ENCODE measurements at places on chromosomes 2 and 18.

GRCh38 chr2:122210065-122210464, 454.6 kb downstream of the TSN start:
- DNase-seq, result no peak

DNA sequence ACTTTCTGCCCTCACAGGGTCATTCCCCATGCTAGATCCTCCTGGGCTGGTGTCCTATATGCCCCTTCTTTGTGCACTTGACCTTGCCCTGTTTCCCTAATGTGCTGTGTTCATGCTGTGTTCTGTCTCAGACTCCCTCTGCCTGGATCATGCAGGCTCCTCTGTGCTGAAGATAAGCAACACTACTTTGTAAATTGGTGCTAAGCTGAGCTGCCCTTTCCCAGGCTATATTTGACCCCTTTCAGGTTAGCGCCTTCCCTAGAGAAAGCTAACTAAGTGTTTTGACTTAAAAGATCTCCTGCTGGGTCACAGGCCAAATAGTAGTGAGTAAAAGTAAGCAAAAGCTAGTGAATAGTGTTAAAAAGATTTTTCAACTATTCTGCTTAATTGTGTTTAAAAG, 257.2 kb upstream of the RGPD4 start:
- no peak for DNase-seq

- DNase-seq, result no peak
These were observed 215.4 kb downstream of the ZNF521 start for GRCh38 chr18:25136416-25137196.

DNA sequence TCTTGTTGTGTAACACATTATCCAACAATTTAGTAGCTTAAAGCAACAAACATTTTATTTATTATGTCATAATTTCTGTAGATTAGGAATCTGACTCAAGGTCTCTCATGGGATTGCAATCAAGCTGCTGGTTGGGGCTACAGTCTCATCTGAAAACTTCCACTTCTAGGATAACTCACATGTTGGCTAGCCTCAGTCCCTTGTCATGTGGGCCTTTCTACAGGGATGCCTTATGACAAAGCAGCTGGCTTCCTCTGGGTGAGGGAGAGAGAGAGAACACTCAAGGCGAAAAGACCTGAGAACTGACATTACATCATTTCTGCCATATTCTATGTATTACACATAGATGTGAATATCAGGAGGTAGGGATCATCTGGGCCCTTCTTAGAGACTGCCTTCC, 317.9 kb upstream of the VRK2 start:
- no peak for DNase-seq

GRCh38 chr18:8744656-8745055, 39.3 kb downstream of the MTCL1 start:
- no peak for DNase-seq

DNA sequence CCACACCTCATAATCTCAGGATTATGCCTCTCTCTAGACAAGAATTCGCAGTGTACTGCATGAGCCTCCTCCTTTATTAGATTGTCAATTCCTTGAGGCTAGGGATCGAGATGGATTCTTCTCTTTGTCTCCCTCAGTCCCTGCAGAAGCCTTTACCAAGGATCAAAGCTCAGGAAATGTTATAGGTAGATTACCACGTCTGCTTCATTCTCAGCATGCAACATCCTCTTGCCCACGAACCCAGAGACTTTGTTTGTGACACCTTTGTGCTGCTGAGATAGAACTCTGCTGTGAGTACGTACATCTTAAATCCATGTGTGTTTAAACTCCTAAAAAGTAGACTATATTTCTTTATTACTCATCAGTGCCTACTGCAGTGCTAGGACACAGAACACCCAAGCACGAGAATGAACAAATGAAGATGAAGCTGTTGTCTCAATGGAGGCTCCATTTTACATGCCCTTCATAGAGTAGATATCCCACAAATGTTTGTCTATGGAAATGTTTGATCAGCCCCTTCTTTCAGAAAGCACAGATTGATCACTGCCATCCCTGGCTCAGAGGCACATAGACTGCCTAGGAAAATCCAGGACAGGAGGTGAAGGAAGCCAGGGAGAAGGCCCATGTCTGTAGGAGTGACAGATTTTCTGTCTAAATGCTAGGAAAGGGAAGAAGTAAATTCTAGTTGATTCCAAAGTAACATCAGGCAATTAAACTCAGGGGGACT, 98.8 kb upstream of the KLHL29 start:
- DNase-seq, result no peak

GRCh38 chr18:74508366-74508765, 12.2 kb downstream of the CNDP2 start:
- DNase-seq, result no peak

DNA sequence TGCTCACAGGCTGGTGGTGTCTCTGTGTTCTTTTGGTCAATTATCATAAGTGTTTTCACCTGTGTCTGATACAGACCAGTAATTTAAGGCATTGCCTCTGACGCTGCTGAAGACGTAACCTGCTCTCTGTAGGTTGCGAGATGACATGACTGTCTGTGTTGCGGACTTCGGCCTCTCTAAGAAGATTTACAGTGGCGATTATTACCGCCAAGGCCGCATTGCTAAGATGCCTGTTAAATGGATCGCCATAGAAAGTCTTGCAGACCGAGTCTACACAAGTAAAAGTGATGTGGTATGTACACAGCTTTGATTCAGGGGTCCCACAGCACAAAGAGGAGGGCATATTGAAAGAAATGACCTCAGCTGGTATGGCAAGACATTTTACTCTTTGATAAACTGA, 33.8 kb upstream of the TMEM87B start:
- no peak for DNase-seq

GRCh38 chr2:75561566-75562512, 1.1 kb upstream of the EVA1A start:
- DNase-seq, result no peak

DNA sequence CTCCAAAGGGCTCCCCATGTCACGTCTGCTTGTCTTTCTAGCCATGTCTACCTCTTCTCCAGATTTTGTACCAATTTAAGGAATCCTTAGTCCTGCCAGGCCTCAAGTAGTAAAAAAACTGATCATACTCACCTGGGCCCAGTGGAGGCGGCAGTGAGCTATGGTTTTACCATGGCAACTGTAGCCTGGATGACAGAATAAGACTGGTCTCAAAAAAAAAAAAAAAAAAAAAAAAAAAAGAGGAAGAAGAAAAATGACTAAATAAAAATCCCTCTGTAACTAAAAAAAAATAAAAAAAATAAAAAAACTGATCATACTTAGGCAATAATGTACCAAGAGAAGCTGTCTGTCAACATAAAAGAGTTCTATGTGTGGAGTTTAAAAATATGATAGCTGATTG, 221.6 kb downstream of the NR4A2 start:
- no peak for DNase-seq

DNA sequence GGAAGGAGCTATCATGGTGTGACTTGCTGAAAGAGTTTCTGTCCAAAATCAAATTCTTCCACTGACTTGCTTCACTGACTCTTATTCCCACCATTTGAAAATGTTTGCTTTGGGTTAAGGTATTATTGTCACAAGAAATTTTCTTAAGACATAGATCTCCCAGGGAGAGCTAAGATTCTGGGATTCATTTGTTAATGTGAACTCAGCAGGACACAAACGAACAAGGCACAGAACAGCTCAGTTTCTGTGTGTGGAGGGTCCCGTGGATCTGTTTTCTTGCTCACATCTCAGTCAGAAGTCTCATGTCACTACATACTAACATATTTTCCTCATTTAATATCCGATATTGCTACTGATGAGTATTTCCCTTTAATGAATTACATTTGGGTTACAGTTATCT, 8.2 kb upstream of the HNRNPA3 start:
- no peak for DNase-seq
